HCT116 (cell line): ENCODE measurements at places on chromosomes 6 and 20. TPM values are rescaled to one million over a fixed set of nuclear protein-coding genes. Genes with fewer than 3 reads are reported as not detected.

DNA sequence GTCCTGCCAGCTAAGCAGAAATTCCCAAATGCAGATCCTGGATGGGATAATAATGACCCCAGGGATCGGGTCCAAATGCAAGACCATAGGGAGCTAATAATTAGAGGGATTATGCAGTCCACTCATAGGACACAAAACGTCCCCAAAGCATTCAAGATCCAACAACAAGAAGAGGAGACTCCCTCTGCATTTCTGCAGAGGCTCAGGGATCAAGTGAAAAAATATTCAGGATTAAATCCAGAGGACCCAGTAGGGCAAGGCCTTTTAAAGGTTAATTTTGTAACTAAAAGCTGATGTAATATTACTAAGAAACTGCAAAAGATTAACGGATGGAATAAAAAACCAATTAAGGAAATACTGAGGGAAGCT, 22.2 kb downstream of the HLA-A start:
- no peak for DNase-seq
- peaks cover 62% of the 10 kb centered on the region for H3K4me1 ChIP-seq
- H3K27ac ChIP-seq, result peak overlapping the region; percentile 86
- no peaks in the 10 kb centered on the region for H3K36me3 ChIP-seq

- no peak overlapping the region for H3K27ac ChIP-seq
- H3K36me3 ChIP-seq, result no peaks in the 10 kb centered on the region
- H3K4me1 ChIP-seq, result no peaks in the 10 kb centered on the region
- H3K4me3 ChIP-seq, result no peak overlapping the region
These were observed 6.3 kb upstream of the SIRPG start for GRCh38 chr20:1663917-1664316.

GRCh38 chr20:10521068-10521831, 86.1 kb downstream of the SLX4IP start:
- no peaks in the 10 kb centered on the region for H3K27me3 ChIP-seq
- peaks cover 54% of the 10 kb centered on the region for H3K4me1 ChIP-seq
- peak overlapping the region; percentile 23 for H3K4me3 ChIP-seq
- no peak for DNase-seq

- DNase-seq, result no peak
- no peaks in the 10 kb centered on the region for H3K36me3 ChIP-seq
- H3K27ac ChIP-seq, result no peak overlapping the region
- no peaks in the 10 kb centered on the region for H3K4me1 ChIP-seq
These were observed 33.5 kb upstream of the TCF21 start for GRCh38 chr6:133855276-133855990.

GRCh38 chr6:12716298-12716916, at the start of gene PHACTR1:
Gene PHACTR1, plus strand, starts transcription at chr6:12716767.
- no peak within 1 kb of the TSS for H3K4me3 ChIP-seq
- H3K27me3 ChIP-seq, result peaks cover 24% of the 10 kb centered on the region
- DNase-seq, result no peak
- H3K27ac ChIP-seq, result no peak within 1 kb of the TSS

DNA sequence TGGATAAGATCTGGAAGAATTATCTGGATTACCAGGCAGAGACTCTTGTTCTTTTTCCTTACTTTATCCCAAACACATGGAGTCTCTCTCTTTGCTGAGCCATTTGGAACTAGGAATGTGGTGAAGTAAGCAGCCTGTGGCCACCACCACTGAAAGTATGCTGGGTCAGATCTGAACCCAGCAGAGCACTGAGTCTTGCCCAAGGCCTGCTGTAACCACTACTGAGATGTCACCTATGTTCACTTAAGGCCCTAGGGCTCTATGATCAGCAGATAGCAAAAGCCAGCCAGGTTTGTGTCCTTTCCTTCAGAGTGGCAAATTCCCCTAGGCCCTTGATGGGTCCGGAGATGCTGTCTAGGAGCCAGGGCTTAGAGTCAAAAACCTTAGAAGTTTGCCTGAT, 103.3 kb upstream of the PLN start:
- H3K4me1 ChIP-seq, result no peaks in the 10 kb centered on the region
- H3K27me3 ChIP-seq, result no peaks in the 10 kb centered on the region
- DNase-seq, result no peak
- H3K4me3 ChIP-seq, result no peak overlapping the region
- H3K27ac ChIP-seq, result no peak overlapping the region
- H3K36me3 ChIP-seq, result no peaks in the 10 kb centered on the region

GRCh38 chr6:137751768-137752560, 115.1 kb upstream of the TNFAIP3 start:
- H3K4me3 ChIP-seq, result no peak overlapping the region
- no peaks in the 10 kb centered on the region for H3K36me3 ChIP-seq
- no peaks in the 10 kb centered on the region; the same call in 1 of the 2 replicates for H3K27me3 ChIP-seq
- no peak overlapping the region for H3K27ac ChIP-seq
- H3K4me1 ChIP-seq, result no peaks in the 10 kb centered on the region

GRCh38 chr20:58480551-58481336, 34.5 kb downstream of the APCDD1L start:
- no peak for DNase-seq
- H3K27me3 ChIP-seq, result no peaks in the 10 kb centered on the region
- no peak overlapping the region for H3K27ac ChIP-seq
- no peaks in the 10 kb centered on the region for H3K36me3 ChIP-seq
- peaks cover 6% of the 10 kb centered on the region for H3K4me1 ChIP-seq
- H3K4me3 ChIP-seq, result no peak overlapping the region

- no peaks in the 10 kb centered on the region for H3K4me1 ChIP-seq
- no peaks in the 10 kb centered on the region for H3K36me3 ChIP-seq
- no peak overlapping the region for H3K27ac ChIP-seq
- no peaks in the 10 kb centered on the region for H3K27me3 ChIP-seq
These were observed 38.5 kb downstream of the RIPOR3 start for GRCh38 chr20:50652702-50653294.

DNA sequence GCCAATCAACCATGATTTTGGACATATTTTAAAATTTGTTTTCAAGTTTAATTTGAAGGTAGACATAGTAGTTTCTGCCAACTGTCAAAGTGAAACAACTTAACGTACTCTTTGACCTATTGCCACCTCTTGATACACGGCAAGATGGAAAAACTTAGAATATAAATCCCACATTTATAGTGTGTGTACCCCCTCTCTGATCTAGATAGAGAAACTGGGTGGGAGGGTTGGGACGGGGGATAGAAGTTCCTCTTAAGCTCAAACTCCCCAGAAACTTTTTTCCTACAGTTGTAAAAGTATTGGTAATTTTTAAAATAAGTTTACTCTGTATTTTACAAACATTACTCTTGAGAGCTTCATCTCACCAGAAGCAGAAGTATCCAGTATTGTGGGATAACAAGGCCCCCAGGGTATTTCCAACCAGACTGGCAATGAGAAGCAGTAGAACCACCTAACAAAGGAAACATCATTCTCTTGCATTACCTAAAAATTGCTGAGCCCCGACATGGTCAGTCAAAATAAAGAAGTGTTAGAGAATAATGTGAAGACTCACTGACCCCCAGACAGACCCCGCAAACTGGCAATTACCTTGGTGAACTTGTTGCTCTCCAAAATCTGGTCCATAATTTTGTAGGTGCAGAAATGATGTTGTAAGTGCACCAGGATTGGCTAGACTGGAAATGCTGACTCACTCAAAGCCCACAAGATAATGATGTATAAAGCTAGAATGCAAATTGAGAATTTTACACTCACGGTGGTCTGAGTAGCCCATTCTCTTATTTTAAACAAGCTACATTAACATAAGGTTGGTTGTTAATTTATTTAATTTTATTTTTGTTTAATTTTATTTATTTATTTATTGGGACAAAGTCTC, 74.7 kb upstream of the TNFAIP3 start:
- no peak overlapping the region for H3K27ac ChIP-seq
- no peaks in the 10 kb centered on the region for H3K36me3 ChIP-seq
- no peak for DNase-seq
- no peaks in the 10 kb centered on the region for H3K27me3 ChIP-seq
- H3K4me3 ChIP-seq, result no peak overlapping the region

GRCh38 chr20:25310921-25311728, 63.2 kb downstream of the PYGB start:
- H3K4me3 ChIP-seq, result no peak overlapping the region
- H3K27me3 ChIP-seq, result no peaks in the 10 kb centered on the region
- H3K4me1 ChIP-seq, result peaks cover 47% of the 10 kb centered on the region

DNA sequence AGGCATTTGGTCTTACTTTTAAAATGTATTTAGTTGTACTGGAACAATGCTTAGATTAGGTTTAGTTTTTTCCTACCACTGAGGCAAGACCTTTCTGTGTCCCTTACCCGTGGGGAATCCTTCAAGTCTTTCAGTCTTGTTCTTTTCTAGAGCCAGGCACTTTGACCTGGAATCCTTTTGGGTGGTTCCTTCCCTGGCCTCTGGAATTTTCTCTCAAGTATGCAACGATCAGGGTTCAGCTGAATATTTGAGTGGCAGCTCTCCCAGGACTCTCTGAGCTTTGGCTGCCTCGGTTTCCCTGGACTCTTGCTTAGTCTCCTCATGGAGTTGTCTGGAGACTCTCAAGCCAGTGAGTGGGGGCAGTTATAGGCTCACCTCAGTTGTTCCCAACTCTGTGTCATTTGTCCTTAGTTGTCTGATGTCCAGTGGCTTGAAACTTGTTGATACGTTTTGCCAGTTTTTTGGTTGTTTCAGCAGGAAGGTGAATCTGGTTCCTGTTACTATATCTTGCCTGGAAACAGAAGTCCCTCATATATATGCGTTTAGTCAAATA, 118.1 kb downstream of the QKI start:
- H3K27me3 ChIP-seq, result no peaks in the 10 kb centered on the region
- no peak overlapping the region for H3K27ac ChIP-seq
- no peak overlapping the region for H3K4me3 ChIP-seq
- H3K4me1 ChIP-seq, result peaks cover 4% of the 10 kb centered on the region; the same call in 1 of the 2 replicates
- no peak for DNase-seq

GRCh38 chr6:74259981-74260380, 564.0 kb downstream of the CD109 start:
- no peaks in the 10 kb centered on the region for H3K36me3 ChIP-seq
- no peaks in the 10 kb centered on the region for H3K27me3 ChIP-seq
- H3K4me3 ChIP-seq, result no peak overlapping the region
- H3K4me1 ChIP-seq, result no peaks in the 10 kb centered on the region

DNA sequence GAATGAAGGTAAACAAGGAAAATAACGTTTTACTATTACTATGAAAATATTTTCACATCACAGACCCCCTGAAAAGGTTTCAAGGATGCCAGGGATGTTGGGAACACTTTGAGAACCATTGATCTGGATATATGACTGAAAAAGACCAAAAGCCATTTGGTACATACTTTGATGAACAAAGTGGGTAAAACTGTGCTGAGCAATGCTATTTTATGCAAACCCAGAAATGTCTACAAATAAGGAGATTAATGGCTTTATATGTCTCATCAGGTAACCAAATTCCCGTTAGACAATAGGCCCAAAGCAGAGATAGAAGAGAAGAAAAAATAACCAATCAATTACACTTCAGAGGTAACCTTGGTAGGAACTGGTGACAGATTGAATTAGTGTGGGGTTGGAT, 101.4 kb upstream of the CNKSR3 start:
- H3K4me1 ChIP-seq, result peaks cover 5% of the 10 kb centered on the region; the same call in 1 of the 2 replicates
- DNase-seq, result no peak
- no peak overlapping the region for H3K4me3 ChIP-seq

MRPL18 gene
- 106 TPM for total RNA-seq

MOXD1 gene
- total RNA-seq, result 1.0 TPM

BPIFB1 gene
- total RNA-seq, result 0.17 TPM

RUNX2 gene
- total RNA-seq, result 1.1 TPM

SLC52A3 gene
- total RNA-seq, result 10.2 TPM

WASF1 gene
- total RNA-seq, result 25.9 TPM

CCR6 gene
- total RNA-seq, result not detected
